ENCODE measurements at places on chromosomes 1 and 21.
A peak's percentile ranks its signal among the peaks of the same experiment; 100 is the strongest.

- DNase-seq = no peak
These were observed 381.5 kb downstream of the OMA1 start for GRCh38 chr1:58165073-58165472.

DNA sequence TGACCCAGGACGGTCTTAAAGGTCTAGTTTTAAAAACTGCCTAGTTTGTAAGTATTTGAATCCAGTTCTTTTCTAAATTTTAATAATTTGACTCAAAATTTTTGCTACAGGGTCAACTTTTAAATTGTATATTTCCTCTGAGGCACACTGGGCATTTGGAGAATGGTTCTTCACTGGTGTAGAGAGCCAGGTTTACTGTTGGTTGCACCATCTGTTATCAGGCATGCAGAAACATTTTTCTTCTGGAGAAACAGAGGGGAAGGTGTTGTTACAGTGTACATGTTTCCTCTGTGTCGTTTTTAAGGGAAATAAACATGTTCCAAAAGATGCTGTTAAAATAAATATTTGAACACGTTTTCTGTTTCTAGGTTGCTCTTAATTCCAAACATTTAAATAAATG, 39.0 kb upstream of the RWDD3 start:
- DNase-seq = peak; percentile 45

- DNase-seq = no peak
These were observed 34.8 kb upstream of the CREG1 start for GRCh38 chr1:167588361-167588760.

GRCh38 chr1:16971341-16972188, 8.9 kb downstream of the MFAP2 start:
- peak; percentile 72 for DNase-seq

GRCh38 chr1:9153152-9153551, 24.2 kb upstream of the GPR157 start:
- DNase-seq = no peak

DNA sequence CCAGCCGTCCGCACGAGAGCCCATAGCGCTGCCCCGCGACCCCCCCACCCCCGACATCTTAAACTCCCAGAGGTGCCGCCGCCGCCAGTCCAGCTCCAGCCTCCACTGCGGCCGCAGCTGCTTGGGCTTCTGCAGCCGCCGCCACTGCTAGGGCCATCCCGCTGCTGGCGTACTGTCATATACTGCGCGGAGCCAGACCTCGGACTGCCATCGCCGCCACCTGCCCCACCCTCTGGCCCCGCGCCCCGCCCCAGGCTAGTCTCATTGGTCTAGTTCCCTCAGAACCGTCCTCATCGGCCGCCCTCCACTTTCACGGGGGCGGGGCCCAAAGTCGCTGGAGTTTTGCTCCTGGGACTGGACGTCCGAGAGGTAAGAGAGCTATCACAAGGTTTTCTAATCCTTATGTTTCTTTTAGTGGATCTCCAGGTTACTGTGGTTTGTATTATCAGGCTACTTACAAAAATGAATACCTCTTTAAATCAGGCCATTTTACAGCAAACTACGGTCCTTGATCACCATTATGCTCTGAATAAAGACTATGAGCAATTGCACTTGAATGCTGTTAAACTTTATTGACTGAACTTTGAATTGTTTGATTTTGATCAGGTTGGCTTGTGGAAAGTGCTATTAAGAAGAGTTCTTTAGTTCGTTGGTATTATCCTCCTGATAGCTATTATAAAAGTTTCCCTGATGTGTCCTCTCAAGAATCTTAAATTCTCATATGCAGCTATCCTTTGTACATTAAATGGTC, 2.8 kb upstream of the CD1D start:
- no peak for DNase-seq

- no peak for DNase-seq
These were observed 317.6 kb upstream of the PROX1 start for GRCh38 chr1:213669964-213670691.

- DNase-seq = no peak
These were observed 29.3 kb upstream of the SELENON start for GRCh38 chr1:25770541-25771220.

GRCh38 chr1:175005085-175005783, 5.5 kb downstream of the CACYBP start:
- DNase-seq = no peak

- no peak for DNase-seq
These were observed 442.1 kb upstream of the NR5A2 start for GRCh38 chr1:199585392-199585791.

DNA sequence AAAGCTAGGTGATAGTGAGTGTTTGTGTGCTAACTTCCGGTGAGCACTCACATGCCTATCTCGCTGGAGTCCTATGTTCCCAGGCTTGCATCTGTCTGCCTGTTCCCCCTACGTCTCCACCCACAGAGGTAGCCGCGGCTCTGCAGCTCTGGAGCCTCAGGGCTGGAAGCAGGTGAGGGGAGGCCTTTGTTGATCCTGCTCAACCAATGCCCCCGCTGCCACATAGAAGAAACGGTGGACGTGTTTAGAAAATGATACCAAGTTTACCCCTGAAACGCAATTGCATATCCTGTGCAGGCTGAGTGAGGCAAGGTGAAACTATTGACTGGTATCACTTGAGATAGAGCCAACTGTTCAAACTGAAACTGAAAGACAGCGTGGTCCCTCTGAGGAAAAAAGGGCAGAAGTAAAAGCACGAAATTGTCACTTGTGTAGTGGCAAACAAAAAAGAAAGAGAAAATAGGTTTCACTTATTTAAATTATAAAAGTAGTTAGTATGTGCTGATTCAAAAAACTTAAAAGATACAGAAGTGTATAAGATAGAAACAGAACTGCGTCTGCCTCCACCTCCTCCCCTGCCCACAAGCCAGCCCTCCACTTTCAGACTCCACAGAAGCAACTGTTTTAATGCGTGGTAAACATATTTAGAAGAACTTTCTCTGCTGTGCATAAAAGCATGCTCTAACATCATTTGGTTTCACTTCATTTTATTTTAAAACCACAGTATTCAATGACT, 38.6 kb upstream of the ETS2 start:
- DNase-seq = no peak

Data from NCI-H2171 treated with DMSO at 0.1 percent for 48 hours (cell line).